ENCODE measurements at places on chromosomes 2 and 18.

DNA sequence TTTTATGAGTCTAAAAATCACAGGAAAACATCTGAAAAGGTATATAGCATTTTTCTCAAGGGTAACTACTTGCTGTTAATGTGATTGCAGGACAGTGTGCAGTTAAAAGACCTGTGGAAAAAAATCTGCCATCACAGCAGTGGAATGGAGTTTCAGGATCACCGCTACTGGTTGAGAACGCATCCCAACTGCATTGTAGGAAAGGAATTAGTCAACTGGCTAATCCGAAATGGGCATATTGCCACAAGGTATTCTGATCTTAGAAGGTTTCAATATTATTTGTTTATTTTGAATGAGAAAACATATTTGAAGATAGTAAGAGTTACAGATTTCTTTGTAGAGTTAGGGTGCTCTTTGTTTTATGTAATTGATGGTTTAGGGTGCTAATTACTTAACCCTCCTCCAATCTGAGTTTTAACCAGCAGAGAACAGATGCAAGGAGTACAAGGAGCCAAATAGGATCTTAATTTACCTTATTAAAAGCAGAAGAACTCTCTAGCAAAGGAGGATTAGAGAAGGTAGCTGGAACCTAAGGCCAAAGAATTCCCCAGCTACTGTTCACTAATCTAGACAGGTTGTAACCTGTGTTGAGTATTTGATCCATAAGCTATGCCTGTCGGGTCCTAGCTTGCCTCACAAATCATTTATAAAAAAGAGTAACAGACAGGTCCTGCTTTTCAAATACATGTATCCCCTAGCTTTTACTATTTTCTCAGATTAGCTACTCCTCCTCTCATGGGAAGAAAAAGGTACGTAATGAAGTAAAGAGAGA, 35.0 kb downstream of the PIKFYVE start:
- DNase-seq: no peak

GRCh38 chr18:78492813-78493371, 486.7 kb upstream of the SALL3 start:
- no peak for DNase-seq

DNA sequence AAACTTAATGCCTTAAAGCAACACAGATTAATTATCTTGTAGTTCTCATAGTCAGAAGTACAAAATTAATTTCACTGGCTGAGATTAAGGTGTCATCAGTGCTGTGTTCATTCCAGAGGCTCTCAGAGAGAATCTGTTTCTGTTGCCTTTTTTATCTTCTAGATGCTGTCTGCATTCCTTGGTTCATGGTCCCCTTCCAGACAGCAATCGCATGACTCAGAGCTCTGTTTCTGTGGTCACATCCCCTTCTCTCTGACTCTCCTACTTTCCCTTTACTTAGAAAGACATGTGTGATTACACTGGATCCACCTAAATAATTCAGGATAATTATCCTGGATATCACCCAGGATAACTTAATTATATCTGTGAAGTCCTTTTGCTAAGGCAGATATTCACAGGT, 148.6 kb downstream of the MAIP1 start:
- no peak for DNase-seq

DNA sequence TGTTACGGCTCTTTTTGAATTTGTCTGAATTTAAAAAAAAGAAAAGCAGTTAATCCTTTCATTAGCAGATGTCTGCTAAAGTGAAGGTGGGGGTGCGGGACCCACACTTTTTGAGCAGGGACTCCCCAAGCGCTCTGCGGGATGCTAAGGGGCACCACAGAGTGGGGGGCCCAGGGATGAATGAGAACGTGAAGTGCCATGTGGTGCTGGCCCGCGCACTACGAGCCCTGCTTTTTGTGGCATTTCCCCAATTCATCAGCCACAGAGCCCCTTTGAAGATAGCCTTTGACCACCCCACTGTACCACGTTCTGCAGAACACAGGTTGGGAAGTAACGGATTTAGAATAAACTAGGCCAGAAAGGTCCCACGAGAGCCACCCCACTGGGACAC, 28.6 kb downstream of the HS1BP3 start:
- DNase-seq: no peak

DNA sequence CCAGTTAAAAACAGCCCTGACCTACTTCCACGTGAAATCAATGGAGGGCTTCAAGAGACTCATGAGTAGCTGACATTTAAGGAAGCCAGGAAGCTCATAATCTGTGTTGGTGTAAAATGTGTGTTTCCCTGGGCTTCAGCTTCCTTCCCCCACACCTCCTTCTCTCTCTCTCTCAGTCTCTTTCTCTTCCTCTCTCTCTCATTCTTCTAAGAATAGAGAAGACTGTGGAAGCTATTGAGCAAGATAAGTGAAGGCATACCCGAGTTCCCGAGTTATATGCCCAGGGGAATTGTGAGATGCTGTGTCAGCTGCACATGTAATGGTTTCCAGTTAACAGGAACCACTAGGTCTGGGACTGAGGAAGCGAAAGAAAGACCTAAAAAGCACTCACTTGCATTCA, 199.4 kb downstream of the NYAP2 start:
- DNase-seq: no peak
